Natural killer cell (primary cell): ENCODE measurements at places on chromosomes 5 and 9. TPM values are rescaled to one million over a fixed set of nuclear protein-coding genes. Genes with fewer than 3 reads are reported as not detected.

DNA sequence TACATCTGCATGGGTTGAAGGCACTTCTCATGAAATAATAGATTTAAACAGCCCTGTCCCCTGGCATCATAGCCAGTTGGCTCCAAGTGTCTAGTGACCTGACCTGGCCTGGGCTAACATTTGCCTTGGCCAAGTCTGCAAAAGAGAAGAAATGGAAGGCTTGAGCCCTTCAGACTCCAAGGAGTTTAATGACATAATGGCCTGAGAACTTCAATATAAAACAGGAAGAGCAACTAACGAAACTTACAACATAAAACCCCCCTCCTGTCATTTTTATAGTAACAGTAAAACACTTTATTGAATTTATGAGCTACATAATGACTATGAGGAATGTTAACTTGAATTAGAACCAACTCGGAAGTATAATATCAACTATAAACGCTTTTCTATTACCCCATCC lies 218.8 kb upstream of the TBCA start:
- no peak for DNase-seq

SPATA31D4 gene
- total RNA-seq = not detected

DNA sequence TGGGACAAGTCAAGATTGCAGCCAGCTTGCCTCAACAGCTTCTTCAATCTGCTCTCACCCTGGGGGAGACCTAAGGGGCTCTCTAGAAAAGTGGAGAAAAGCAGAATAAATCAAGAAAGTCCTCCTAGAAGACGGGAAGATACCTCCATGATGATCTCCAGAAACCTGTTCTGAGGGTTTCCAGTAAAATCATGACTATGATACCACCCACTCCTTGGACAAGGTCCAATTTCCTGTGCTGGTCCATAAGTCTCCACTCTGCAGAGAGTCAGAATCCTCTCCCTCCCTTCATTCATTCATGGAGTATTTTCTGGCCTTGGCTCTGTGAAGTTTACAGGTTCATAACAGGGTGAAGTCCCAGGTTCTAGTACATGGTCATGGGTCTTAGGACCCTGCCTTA lies 168.6 kb downstream of the SLC12A2 start:
- no peak for DNase-seq

VAV2 gene
- total RNA-seq = 5.1 TPM

GRXCR2 gene
- total RNA-seq = not detected

DNA sequence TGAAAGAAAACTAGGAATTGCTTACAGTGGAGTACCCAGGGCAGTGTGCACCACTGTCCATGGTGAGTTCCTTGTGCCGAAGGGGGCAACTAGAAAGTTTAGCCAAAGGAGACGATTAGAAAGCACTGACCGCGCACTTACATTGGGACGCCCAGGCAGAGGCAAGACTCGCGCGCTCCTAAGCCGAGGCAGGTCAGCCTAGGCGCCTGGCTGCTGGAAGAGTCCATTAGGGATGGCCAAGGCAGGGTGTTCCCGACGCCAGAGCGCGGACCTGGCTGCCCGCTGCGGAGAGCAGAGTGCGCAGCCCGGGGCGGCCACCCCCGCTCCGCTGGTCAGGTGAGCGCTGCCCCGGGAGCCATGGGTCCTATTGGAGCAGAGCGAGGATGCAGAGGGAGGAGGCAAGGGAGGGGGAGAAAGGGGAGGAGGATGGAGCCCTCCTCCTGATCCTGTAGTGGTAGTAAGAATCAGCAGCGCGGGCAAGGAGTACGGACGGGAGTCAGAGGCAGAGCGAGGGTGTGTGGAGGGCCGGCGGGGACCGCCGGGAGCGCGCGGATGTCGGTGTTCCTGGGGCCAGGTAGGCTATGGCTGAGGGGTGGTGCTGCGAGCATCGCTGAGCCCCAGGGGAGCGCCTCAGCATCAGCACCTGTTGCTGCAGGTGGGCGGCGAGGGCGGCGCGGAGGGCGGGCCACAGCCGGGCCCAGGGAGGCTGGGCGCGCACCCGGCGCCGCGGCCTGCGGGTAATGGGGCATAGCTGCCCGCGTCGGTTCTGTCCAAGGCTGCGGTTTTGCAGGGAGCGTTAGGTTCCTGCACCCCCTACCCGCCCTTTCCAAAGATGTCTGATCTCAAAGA lies at the start of gene ADGRV1:
TSS of gene ADGRV1 (plus strand) at position 454 of the 849 bp plus-strand sequence. CDS start at position 553, 99 bp downstream.
- DNase-seq = peak; percentile 8

- no peak for DNase-seq
Observed at GRCh38 chr9:132142924-132143323, 18.9 kb upstream of the NTNG2 start.

LVRN gene
- total RNA-seq = not detected

- no peak for DNase-seq
Observed at GRCh38 chr9:106575823-106576222, 287.1 kb upstream of the ZNF462 start.

DNA sequence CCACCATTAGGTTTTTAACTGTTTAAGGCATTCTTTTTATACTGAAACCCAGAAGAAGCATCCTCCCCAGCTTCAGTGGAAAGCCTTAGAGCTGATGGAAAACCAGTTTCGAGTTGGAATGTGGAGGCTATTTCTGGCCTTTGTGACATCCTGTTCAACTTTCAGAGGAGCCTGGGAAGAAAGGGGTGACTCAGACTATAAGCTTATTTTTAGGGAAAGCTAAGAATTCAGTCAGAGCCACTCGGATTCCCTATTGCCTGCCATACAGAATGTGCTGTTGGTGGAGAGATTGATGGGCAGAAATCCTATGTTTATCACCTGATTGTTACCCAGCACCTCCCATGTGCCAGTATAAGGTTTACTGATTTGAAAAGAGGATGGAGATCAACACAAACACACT lies 19.8 kb downstream of the PALM2AKAP2 start:
- DNase-seq = no peak

DNA sequence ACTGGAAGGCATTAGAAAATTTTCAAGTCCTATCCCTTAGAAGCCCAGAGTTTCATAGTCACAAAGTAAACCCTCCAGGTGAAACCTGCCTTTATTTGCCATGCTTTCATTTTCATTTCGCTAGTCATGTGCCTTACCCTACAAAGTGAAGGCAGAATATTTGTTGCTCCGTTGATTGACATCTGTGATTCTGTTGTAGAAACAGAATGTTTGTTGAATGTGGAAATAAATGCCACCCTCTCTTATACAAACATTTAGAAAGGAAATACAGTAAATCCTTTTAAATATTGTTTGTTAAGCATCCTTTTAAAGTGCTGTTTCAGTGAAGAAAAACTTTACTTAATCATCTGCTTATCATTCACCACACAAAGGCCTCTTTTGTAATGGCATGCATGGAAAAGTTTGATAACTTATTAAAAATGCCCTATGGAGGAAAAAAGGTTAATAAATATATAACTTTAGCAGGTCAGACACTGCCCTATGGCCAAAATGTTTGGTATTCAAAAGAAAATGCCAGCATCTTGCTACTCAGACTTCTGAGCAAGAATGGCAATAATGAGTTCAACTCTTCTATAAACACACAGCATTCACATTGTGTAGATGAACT lies 34.3 kb upstream of the CAST start:
- peak; percentile 30 for DNase-seq

ADGRD2 gene
- total RNA-seq = not detected

DNA sequence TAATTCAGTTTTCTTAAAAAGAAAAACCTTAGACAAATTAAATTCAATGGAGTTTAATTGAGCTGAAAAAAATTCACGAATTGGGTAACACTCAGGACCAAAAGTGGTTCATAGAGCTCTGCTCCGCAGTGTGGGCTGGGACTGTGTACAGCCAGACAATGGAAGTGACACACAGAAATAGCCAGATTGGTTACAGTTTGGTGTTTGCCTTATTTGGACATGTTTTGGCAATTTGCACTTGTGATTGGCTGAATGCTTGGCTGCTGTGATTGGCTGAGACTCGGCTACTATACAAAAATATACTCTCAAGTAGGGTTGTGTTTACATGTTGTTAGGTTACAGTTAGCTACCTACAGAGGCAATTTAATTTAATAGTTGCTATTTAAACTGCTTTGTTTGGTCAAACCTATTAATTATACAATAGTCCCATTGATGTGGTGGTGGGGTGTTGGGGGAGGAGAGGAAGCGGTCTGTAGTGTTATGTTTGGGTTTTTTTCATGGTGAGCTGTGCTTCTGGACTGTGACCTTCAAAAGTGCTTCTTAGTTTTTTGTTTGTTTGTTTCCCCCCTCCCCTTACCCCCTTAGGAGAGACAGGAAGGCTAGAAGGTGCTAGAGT lies 95.2 kb downstream of the CNTLN start:
- no peak for DNase-seq

DNA sequence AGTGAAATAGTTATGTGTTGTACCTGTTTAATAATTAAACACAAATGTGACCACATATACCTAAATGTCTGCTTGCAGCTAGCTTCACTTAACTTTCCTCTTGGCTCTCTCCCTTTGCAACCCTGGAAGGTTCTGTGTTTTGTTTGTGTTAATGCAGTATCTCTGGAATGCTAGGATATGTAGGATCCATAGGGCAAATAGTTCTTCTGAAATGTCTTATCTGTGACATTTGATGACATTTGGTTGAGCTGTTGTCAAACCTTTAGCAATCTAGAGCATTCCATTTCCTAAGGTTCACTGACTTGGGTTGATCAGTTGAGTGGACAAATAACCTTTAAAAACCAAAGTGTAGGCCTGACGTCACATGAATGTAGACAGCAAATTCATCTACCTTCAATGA lies 21.8 kb downstream of the CTNNA1 start:
- DNase-seq = no peak

- no peak for DNase-seq
Observed at GRCh38 chr5:50867140-50867539, 200.7 kb downstream of the PARP8 start.

PCDHB7 gene
- not detected for total RNA-seq

DNA sequence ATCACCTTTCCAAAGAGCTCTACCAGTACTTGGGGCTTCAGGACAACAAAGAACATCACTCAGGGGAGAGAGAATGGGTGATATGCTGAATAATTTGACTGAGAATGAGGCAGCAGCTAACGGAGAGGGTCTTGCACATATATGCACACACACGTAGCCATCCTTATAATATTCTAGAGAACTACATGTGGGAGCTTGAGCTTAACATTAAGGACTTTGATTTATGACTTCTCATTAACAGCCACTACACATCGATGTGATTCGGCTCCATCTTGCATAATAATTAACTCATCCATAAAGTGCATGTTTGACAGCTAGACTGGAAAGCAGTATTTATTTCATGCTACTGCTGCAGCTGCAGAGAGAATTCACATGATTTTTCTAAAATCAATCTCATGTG lies 163.4 kb downstream of the RAB3C start:
- no peak for DNase-seq

SPATA31C1 gene
- total RNA-seq = not detected

DNA sequence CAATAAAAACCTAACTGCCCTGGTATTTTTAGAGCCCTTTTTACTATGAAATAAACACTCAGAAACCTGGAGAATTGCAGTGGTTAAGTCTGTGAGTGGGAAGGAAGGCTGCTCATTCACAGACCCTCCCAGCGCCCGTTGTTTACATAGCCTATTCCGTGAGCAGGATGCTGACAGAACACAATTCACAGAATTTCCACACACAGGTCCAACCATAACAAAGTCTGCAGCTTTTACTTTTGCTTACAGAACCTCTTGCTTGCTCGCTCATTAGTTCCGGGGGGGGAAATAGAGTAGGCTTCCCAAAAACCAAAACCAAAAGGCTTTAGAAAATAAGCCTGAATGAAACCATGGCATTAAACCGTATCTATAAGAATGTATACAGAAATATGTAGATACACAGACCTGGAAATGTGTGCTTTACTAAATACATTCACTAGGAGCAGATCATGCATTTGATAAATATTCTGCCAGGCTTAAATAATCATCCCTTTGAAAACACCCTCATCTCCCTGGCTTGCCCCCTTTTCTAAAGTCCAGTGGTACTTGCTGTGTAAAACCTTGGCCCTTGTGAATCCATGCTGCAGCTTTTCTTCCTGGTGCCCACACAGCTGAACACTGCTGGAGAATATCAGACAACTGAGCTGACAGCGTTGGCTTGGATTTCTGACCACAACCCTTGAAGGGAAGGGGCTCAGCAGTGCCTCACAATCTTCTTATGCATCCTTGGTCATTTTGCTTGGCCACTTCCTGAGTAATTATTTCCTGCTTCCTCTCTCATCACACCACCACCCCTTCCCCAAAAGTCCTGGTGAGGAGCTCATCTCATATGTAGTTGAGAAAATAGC lies 128.0 kb downstream of the FANCC start:
- no peak for DNase-seq

DNA sequence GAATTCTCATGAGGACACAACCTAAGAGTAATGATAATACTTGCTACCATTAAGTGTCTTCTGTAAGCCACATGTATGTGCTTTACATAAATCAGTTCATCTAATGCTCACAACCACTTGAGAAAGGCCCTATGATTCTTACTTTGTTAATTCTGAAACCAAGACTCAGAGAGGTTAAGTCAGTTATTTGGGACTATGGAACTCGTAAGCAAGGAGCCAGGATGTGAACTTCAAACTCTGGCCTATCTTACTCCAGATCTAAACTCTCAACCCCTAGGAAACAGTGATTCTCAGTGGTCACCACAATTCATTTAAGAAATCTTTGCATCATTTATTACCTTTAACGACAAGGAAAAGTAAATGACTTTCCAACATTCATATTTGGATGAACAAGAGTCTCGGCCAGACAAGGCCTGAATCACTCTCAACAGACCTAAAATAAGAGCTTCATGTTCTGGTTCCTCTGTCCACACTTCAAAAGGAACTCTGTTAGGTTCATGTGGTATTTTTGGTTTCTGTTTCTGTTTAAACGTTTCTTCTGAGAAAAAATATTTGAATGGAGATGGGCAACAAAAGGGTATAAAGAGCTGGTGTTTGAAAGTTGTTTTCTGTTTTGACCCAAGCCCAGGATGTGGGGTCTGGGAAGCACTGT lies 104.8 kb downstream of the LPAR1 start:
- no peak for DNase-seq

DNA sequence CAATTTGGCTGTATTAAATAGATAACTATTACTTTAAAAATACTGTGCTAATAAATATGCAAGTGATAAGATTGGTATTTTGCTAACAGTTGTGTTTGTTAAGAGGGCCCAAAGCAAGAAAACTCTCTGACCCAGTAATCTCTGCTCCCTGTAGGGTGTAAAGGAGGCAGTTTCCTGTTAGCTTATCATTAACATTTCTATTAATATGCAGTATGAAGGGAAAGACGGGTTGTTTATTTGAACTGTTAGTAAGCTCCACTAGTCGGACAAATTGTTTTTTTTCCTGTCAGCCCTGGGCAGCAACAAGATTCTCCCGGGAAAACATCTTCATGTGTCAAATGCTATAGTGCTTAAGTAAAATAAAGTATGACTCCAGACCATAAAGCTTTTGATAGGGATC lies 35.6 kb downstream of the ERP44 start:
- no peak for DNase-seq

GRCh38 chr5:135714126-135714894 lies 120.2 kb upstream of the SLC25A48 start:
- DNase-seq = no peak

HSPA5 gene
- 281 TPM for total RNA-seq

- no peak for DNase-seq
Observed at GRCh38 chr9:100589582-100589981, 11.7 kb downstream of the CAVIN4 start.
